ENCODE measurements at places on chromosomes 2 and 18.
A peak's percentile ranks its signal among the peaks of the same experiment; 100 is the strongest.

DNA sequence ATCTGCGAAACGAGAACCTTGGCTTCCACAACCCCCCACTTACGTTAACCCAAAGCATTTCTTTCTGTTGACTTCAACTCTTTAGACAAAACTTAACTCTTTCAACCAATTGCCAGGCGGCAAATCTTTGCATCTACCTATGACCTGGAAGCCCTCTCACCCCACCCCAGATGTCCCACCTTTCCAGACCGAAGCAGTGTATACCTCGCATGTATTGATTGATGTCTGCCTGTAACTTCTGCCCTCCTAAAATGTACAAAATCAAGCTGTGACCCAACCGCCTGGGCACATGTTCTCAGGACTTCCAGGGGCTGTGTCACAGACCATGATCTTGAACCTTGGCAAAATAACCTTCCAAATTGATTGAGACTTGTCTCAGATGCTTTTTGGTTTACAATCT lies 12.3 kb downstream of the AQP12B start:
- no peak for DNase-seq

- no peak for DNase-seq
These were observed 1.7 kb downstream of the THSD7B start for GRCh38 chr2:136767030-136767429.

DNA sequence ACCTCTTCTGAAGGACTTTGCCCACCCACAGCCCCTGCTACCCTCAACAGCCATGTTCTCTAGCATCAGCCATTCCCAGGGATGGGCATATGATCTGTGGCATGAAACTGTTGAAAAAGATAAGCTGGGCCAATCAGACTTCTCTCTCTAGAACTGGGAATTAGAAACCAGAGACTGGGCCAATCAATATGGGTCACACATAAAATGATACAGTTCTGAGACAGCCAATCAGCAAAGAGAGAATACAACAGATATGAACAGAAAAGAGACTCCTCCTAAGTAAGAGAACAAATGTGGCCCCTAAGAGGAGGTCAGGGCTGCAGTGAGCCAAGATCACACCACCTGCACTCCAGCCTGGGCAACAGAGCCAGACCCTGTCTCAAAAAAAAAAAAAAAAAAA lies 2.1 kb downstream of the KIDINS220 start:
- no peak for DNase-seq

GRCh38 chr18:73279498-73279897 lies 411.7 kb upstream of the NETO1 start:
- DNase-seq, result peak; percentile 72

GRCh38 chr18:76121011-76121410 lies 374.0 kb downstream of the ZNF516 start:
- DNase-seq, result no peak

- no peak for DNase-seq
These were observed 908 bp downstream of the STAT1 start for GRCh38 chr2:191012845-191013681.

Data from right cardiac atrium (tissue), 5 donors.